ENCODE measurements at places on chromosomes 6 and 20.

- DNase-seq: no peak
These were observed 47.4 kb upstream of the DSN1 start for GRCh38 chr20:36820928-36821327.

GRCh38 chr6:12024216-12024615 is 12.1 kb downstream of the HIVEP1 start:
- DNase-seq: no peak

DNA sequence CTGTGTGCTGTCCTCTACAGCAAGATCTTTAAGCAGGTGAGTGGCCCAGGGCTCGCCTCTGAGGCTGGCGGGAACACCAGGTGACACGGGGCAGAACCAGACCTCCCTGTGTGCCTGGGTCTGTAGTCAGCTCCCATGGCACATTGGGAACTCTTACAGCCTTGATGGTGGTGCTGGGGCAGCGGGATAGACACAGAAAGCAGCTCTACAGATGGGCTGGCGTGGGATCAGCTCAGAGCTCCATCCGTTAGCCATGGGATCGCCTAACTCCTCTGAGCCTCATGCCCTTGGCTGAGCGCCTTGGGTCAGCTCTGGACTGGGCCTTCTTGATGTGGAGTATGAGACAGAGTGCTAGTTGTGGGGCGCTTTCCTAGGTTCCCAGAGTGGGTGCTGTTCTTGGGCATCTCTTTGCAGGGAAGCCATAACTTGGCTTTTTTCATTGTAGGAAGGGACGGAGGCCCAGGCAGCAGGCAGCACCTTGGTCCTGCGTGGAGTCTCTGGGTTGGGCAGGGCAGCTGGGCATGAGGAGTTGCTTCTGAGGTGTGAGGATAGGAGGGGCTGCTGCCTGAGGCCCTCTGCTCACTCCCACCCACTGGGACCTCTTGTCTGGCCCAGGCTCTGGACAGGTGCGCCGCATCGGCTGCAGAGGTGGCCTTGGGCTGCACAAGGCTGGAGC is 51.3 kb downstream of the EFCAB8 start:
- DNase-seq: no peak

DNA sequence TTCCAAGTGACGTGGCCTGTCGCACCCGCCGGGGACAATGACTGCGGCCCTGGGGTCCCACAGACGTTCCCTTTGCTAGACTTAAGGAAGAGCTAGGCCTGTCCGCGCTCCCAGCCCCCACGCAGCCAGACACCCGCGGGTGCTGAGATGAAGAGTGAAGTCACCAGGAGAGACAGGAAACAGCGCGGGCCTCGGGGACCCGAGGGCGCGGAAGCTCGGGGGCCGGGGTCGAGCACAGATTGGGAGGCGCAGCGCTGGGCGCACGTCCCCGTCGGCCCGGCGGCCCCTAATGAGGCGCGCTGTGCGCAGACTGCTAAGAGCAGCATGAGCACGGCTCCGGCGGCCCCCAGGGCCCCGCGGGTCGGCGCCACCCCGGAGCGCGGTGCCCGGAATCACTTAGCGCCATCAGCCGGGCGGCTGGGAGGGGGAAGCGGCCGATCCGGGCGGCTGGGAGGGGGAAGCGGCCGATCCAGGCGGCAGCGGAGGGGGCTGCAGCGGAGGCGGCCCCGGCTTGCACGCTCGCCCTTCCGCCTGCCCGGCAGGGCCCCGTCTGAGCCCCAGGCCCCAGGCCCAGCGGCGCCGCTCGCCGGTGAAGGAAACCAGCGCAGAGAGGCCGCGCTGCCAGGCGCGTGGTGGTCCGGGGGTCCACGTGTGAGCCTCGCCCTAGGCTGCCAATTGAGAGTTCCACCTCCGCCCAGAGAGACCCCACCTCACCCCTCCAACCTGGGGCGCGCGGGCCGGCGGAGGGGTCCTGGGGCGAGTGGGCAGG is 8.3 kb upstream of the AVP start:
- no peak for DNase-seq

- DNase-seq: no peak
These were observed 228.8 kb downstream of the ADGRG6 start for GRCh38 chr6:142530566-142530965.

- no peak for DNase-seq
These were observed 39.2 kb upstream of the SPACA1 start for GRCh38 chr6:88008411-88008810.

- DNase-seq: no peak
These were observed 183.8 kb downstream of the PLCB1 start for GRCh38 chr20:8315639-8316573.

DNA sequence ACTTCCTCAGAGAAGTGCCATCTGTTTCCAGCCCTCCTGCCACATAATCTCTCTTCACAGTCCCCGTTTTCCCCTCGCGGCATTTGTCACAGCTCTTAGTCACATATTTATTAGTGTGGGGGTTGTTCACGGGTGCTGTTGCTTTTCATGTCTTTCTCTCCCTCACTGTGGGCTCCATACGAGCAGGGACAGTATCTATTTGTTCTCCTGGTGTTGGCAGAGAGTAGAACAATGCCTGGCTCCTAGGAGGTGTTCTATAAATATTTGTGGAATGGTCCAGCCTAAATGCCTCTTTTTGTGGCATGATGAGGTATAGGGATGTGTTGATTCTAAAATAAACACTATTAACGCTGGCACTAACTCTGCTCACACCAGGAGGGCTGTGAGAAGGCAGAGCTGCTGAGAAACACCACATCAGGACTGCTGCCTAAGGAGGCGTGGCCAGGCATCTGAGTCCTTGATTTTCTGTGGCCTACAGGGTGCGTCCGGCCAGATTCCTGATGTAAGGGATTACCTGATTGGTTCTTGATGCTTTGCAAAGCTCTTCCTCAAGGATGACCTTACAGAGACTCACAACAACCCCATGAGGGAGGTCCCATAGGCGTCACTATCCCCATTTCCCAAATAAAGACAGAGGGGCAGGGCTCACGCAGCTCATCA is 219.8 kb upstream of the ARID1B start:
- no peak for DNase-seq

GRCh38 chr6:1609648-1610496 is at the start of gene FOXC1:
Gene FOXC1 (plus strand): TSS chr6:1609915. CDS start chr6:1610446, 531 bp downstream.
- DNase-seq: peak; percentile 27

DNA sequence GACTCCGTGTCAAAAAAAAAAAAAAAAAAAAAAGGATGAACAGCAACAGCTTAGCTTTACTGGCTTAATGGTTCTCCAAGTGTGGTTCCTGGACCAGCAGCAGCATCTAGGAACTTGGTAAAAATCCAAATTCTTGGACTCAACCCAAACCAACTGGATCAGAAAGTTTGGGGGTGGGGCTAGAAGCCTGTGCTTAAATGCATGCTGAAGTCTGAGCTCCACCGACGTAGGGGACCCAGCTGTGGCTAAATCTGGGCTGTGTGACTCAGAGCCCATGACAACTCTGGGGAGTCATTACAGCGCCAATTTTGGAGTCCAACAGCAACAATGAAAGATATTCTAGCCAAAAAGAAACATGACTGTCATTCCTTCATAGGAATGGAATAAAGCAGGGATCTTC is 13.6 kb upstream of the CHD6 start:
- DNase-seq: no peak

DNA sequence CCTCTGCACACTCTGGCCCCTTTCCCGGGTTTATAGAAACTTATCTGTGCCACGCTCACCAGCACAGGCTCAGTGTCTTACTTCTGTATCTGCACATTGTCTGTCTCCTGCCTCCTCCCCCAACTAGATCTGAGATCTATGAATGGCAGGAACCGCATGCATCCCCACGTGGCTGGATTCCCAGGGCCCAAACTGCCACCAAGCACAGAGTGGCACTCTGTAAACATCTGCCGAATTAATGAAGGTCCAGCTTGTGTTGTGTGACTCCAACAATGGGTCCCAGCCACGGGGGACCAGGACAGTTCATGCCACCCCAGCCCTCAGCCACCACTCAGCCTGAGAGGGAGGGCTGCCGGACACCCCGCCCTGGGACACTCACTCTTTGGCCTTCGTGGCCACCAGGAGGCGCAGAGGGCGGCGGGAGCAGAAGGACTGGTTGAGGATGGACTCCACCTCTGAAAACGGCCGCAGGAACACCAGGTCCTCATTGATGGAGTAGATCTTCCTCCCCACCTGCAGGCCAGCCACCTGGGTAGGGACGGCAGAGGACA is 171.1 kb downstream of the PREX1 start:
- no peak for DNase-seq

GRCh38 chr20:37693242-37693634 is 592 bp upstream of the CTNNBL1 start:
- no peak for DNase-seq

DNA sequence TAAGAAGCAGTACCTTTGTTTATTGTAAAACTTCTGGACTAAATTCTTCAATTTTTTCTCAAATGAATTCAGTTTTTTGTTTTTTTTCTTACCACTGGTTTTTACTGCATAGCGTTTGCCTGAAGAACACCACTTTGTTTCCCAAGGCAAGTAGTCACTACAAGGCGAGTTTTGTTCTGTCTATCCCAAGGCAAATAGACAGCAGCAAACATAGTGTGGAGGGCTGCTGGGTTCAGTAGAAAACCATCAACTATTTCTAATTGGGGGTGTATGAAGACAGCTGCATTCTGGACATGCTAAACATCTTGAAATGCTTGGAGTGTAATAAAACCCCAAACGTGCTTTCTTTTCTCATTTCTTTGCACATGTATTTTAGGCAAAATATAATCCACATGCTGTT is 197.4 kb downstream of the ESR1 start:
- DNase-seq: no peak

DNA sequence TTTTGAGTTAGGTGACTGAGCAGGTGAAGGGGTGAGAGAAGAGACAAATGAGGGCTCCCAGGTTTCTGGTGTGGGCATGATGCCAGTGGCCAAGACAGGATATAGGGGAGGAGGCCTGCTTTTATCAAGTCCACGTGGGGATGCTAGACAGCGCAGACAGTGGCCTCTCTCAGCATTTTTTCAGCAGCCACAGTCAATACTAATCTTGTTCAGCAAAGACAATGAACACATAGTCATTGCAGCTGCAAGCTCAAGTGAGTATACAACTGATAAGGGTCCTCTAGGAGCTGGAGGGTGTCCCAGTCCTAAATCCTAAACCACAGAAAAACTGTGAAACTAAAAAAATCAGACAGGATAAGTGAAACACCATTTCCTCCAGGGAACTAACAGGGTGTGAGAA is 48.6 kb downstream of the UQCC1 start:
- no peak for DNase-seq

DNA sequence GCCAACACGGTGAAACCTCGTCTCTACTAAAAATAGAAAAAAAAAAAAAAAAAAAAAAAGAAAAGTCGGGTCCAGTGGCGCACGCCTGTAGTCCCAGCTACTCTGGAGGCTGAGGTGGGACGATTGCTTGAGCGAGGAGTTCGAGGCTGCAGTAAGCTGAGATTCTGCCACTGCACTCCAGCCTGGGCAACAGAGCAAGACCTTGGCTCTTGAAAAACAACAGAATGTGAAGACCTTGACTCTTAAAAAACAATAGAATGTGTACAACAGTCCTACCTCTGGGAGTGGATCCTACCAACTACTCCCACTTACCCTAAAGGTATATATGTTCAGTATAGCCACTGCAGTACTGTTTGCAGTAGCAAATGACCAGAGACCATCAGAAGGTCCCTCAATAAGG is 15.1 kb downstream of the KIF3B start:
- no peak for DNase-seq

DNA sequence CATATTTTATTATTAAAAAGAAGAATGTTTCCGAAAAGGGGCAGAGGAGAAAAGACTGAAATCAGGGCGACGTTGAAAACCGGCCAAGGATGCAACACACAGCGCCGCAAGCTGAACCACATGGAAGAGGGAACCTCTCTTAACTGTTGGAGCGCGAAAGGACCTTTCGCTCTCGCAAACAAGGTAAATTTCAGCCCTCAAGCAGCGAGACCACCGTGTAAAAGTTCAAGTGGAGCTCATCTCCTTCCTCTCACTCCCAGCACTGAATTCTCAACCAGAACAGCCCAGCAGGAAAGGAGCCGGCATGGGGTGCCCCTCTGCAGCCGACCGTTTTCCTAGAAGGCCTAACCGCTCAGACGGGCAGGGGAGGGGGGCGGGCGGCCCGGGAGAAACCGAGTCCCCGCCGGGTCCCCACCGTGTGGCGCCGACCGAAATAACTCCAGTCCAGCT is 621 bp downstream of the GPR63 start:
- no peak for DNase-seq

- no peak for DNase-seq
These were observed 51.7 kb downstream of the MOCS1 start for GRCh38 chr6:39882531-39882899.

DNA sequence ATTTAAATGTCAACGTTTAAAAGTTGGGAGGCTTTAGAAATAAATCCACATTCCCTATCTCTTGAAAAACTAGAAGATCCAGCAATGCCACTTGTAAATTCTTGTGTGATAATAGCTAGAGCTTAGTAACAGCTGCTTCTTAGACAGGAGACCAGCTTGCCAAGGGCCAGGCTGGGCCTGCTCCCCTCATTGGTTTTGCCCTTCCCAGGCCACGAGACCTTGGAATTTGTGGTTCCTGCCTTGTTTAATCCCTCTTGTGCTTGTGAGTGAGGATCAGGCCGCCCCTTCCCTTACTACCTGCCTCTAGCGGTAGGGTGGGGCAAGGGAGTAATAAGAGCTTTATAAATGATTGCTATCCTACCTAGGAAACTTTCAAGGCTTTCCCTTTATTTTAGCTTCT is 363.5 kb downstream of the SYNE1 start:
- no peak for DNase-seq

- DNase-seq: no peak
These were observed 26.8 kb upstream of the TCFL5 start for GRCh38 chr20:62888406-62888805.

DNA sequence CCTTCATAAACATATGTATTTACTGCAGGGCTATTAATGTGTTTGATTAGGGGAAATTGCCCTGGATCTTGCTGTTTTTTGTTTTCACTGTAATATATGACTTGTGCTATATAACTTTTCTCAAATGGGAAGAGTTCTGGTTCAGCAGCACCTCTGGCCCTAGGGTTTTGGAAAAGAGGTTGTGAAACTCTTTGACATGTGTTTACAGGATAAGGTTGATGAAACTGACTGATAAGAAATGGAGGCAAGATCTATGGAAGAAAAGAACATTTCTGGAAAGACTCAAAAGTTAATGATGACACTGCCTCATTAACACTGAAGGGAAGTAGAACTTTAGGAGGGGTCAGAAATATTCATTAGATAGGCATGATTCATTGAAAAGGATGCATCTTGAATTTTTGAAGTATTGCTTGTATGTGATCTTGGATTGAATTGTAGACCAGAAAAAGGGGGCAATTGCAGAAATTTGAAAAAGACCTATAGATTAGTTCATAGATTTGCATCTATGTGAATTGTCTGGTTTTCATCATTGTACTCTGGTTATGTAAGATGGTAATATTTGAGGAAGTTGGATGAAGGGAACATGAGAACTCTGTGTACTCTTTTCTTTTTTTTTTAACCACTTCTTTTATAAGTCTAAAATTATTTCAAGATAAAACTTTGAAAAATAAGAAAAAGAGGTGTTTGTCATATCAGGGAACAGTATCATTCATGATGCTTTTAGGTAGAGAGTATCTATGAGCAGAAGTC is 54.0 kb downstream of the UTRN start:
- DNase-seq: no peak

GRCh38 chr20:43776691-43777090 is 49.9 kb upstream of the GTSF1L start:
- DNase-seq: no peak

All from stimulated activated CD8-positive, alpha-beta memory T cell treated with anti-CD3 and anti-CD28 coated beads, Interleukin-15, amount 100 ng/mL, for 48 hours (primary cell).